ENCODE measurements at places on chromosomes 12 and 14.

DNA sequence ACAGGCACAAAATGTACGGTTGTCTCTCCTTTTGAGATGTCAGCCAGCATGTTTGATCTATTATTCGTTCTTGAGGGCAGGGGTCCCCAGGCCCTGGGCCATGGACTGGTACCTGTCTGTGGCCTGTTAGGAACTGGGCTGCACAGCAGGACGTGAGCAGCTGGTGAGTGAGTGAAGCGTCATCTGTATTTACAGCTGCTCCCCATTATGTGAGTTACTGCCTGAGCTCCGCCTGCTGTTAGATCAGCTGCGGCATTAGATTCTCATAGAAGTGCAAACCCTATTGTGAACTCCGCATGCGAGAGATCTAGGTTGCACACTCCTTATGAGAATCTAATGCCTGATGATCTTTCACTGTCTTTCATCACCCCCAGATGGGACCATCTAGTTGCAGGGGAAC, 41.4 kb upstream of the SCN8A start:
- DNase-seq, result no peak

GRCh38 chr14:33184587-33184986, 245.9 kb downstream of the NPAS3 start:
- no peak for DNase-seq

- no peak for DNase-seq
Measured at GRCh38 chr14:105212541-105213300, 31.6 kb upstream of the NUDT14 start.

DNA sequence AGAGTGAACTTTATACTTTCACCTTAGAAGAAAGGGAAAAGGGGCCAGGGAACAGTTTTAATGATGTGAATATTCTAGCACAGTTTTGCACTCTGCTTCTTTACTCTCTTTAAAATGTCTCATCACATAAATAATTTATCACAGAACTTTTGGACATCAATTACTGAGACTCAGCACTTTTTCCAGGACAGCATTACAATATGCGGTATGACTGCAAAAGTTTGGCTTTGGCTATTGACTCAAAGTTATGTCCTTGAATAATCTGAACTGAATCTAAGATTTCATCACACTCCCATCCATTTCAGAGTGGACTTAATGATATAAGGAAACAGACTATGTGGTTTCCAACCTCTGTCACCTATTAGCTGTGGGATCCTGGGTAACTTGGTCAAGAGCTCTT, 11.7 kb downstream of the CCER1 start:
- DNase-seq, result no peak

GRCh38 chr12:31896514-31897039, 62.6 kb upstream of the RESF1 start:
- DNase-seq, result no peak

- DNase-seq, result no peak
Measured at GRCh38 chr14:32607399-32607798, 278.3 kb downstream of the AKAP6 start.

- DNase-seq, result no peak
Measured at GRCh38 chr14:74941676-74942097, 13.7 kb downstream of the PGF start.

GRCh38 chr12:130461447-130461815, 123.7 kb downstream of the PIWIL1 start:
- DNase-seq, result no peak

DNA sequence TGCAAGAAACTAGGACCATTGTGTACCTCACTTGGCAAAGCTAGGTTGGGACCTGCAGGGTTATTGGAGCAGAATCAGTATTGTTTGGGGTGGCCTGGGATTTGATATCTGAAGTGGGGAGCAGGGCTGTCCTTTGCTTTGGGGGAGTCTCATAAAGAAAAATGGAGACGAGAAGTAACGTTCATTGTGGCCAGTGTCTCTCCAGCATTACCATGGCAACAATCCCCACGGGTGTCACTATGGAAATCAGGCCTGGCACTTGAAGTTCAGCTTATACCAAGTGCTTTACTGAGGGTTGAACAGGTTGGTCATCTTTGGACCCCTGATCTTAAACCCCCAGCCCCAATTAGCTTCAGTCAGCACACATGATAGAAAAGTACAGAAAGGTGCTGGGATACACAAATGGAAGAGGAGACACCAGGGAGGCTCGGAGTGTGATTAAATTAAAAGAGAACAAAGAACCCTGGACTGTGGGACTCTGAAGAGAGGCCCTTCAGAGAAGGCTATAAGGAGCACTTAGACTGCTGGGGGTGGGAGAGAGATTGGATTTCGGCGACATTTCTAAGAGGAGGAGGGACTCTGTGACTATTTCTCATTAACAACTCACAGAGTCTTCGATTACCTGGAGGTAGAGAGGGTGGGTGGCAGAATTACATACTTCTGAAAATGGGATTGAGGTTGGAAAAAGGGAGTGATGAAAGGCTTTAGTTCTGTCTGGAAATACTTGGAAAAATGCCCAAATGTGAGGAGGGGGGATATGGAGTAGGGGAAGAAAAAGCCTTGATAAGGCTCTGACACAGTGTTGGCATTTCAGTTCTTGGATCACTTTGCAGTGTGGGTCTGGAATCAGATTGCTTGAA, 3.7 kb downstream of the KIF5A start:
- DNase-seq, result no peak
